MV-4-11 (cell line): ENCODE measurements at places on chromosomes 3 and 15.

DNA sequence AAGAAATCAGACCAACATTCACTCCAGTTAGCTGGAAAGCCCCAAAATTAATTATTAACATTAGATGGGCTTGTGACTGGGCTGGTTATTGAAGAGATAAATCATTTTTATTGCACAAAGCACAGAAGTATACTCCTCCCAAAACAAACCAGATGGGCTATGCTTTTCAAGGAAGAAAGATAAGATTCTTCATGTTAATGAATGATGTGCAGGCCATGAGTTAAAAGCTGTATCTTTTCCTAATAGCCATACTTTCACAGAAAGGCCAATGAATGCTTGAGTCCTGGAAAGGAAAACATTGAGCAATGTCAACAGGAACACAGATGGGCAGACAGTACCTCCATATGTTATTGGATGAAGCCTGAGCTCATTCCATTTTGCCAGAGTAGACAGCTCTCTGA is 55.4 kb downstream of the OCA2 start:
- DNase-seq = no peak

DNA sequence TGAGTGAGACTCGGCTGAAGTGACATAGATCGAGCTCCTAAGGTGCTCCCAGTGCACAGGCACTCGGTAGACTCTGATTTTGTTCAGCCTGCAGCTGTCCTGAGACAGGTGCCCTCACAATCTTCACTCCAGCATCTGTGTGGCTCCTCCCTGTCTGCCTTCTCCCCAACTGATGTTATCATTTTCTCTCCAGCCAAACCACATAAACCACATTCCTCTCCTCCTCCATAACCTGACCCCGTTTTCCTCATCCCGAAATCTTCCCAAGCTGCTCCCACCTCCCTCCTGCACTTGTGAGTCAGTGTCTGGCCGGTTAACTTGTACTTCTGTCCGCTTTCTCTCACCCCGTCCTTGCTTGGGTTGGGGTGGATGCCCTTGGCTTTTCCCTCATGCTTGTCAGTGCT is 93.3 kb upstream of the HACD2 start:
- DNase-seq = no peak

DNA sequence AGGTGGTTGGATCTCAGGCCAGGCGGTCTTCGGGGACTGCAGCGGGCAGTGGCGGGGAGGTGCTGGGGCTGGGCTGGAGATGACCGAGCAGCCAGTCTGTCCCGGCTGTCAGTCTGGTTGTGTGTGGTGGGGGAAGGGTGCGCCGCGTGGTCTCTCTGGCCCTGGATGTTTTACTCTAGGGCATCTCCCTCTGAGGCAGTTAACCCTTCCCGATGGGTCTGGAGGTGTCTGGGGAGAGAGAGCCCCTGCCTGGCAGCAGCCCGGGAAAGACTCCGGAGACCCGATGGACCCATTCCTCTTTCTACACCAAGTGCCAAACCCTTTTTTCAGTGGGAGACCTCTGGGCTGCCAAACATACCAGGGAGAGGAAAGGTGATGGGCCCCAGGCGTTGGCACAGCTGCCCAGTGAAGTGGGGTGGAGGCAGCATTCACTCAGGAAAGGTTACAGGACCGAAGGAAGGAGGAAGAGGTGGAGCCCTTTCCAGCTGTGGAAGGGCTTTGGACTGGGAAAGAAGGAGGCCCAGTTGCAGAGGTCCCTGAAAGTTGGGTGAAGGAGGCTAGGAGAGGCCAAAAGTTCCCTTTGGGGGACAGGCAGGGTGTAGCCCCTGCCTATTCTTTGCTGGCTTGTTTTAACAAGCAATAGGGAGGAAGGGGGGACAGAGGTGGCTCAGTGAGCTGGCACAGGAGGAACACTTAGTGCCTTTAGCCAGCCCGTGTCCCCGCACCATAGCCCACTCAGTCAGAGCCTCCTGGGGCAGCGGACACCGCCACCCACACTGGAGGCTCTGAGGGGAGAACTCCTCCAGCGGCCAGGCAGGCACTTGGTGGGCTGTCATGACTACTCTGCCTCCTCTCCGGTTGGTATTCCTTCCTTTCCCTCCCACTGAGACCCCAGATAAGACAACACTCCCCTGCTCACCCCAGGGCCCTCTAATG is 2.7 kb upstream of the BAHD1 start:
- DNase-seq = no peak

DNA sequence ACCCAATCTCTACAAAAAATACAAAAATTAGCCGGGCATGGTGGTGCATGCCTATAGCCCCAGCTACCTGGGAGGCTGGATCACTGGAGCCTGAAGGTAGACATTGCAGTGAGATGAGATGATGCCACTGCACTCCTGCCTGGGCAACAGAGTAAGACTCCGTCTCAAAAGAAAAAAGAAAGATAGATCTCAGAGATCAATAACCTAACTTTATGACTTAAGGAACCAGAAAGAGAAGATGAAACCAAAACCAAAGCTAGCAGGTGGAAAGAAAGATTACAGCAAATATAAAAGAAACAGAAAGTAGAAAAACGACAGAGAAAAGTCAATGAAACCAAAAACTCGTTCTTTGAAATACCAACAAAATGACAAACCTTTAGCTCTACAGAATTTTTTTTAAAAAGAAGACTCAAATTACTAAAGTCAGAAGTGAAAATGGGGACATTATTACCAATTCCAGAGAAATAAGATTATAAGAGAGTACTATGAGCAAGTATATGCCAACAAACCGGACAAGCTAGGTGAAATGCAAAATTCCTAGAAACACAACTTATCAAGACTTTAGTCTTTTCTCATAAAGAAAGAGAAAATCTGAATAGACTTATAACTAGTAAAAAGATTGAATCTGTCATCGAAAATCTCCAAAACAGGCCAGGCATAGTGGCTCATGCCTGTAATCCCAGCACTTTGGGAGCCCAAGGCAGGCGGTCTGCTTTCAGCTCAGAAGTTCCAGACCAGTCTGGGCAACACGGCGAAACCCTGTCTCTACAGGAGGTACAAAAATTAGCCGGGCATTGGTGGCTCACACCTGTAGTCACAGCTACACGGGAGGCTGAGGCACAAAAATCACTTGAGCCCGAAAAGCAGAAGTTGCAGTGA is 35.0 kb downstream of the ACAP2 start:
- DNase-seq = peak; percentile 10

GRCh38 chr3:190217081-190217480 is 96.4 kb upstream of the P3H2 start:
- peak; percentile 71 for DNase-seq

GRCh38 chr15:73700041-73700842 is 16.1 kb downstream of the CD276 start:
- DNase-seq = peak; percentile 70

DNA sequence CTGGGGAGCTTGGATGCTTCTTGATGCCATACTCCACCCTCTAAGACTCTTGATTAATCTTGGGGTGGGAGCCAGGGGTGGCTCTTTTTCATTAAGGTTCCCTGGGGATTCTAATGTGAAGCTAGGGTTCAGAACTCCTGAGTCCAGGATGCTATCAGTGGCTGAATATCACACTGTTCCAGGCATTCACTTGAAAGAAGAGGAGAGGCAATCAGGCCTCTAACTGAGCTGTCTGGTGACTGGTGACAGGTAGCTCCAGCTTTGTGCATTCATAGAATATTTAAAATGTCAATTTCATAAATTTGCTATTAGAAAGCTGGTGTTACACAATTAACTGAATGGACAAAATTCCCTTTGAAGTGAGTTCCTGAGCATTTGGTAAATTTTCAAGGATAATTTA is 139.0 kb downstream of the CHDH start:
- no peak for DNase-seq

- no peak for DNase-seq
These were observed 6.3 kb downstream of the THBS1 start for GRCh38 chr15:39587096-39587721.

GRCh38 chr15:70268698-70269251 is 171.1 kb upstream of the TLE3 start:
- no peak for DNase-seq

GRCh38 chr3:57967590-57967989 is 40.6 kb upstream of the FLNB start:
- no peak for DNase-seq

DNA sequence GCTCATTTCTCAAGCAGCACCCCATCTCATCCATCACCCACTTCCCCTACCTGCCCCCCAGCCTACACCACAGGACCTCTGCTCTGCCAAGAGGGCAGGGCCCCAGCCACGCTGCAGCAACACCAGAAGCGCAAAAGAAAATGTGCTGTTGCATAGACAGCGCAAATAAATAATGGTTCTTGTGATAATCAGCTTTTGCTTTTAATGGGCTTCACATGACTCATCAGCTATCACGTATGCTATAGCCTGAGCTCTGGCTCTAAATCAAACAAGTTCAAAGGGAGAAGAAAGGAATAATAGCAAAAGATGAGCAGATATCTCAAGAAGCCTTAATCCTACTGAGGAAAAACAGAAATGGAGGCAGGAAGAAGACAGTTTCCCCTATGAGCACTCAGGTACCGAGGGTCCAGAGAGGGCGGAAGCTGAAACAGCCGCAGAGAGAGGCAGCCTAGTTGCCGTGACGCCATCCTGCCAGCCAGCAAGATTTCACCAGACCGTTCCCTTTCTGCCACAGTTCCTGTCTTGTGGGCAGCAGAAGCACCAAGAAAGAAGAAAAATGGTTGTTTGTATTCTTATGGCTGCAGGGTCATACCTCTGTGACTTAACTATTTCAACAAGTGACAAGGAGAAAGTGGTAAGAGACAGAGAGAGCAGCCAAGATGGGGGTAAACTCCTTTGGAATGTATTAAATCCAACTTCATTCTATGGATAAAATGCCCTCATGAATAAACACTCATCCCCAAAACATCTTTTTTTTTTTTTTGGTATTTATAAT is 22.0 kb downstream of the RAB27A start:
- peak; percentile 79 for DNase-seq

GRCh38 chr3:185658504-185658912 is 72.4 kb downstream of the SENP2 start:
- DNase-seq = peak; percentile 41

DNA sequence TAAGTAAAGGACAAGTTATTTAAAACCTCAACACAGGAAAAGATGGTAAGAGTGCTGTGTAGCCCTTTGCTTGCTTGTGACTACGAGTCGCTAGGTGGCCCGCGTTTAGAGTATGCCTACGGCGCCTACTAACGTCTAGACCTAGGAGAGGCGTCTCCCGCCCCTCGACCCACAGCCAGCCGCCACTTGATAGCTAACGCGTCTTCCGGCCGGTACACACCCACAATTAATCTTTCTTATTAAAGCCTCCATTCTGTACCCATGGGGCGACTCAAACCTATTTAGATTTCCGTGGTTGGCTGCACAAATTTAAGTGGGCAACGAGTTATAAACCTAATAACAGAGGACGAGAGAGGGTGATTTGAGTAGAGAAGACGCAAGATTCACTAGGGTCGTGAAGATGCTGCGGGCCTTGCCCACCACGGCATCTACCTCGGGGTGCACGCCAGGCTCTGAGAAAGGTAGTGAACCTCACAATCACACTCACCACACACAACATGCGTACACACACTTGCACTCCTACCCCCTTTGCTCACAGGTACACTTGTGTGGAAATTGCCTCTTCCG is 12.0 kb downstream of the SOX2 start:
- DNase-seq = no peak

DNA sequence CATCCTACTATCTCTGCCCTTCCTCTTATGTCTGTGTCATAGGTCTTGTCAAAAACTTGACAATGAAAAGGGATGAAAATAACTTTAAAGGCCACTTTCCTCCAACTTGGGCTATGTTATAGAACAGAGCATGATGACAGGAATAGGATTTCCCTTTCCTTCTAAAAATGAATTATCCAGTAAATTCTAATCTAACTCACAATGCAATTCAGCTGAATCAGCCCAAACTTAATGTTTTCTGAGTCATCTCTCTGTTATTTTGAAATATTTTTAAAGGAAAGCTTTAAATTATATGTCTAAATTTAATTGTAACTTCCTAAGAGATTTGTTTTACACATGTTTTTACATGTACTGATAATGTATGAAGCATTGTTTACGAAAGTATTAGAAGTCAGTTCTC is 258.5 kb downstream of the BBX start:
- DNase-seq = no peak

GRCh38 chr3:136332302-136332701 is 82.2 kb downstream of the PCCB start:
- no peak for DNase-seq

- DNase-seq = no peak
These were observed 11.0 kb downstream of the POMGNT2 start for GRCh38 chr3:43094851-43095250.

- DNase-seq = no peak
These were observed 18.5 kb downstream of the GRIP2 start for GRCh38 chr3:14521611-14522010.

DNA sequence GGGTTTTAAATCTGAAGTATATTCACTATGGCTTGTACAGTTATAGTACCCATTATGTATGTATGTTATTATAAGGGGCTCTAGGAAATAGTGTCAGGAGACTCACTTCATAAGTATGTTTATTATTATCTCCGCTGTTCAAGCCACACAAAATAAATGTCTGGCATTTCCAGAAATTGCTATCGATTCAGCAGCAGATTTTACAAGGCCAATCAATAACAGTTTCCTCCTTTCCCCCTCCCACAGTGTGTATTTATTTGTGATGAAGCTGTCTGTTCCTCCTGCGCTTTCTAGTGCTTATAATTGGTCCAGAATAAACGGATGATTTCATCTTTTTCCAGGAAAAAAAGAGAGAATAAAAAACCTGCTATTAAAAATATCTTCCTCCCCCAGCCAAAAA is 134.2 kb upstream of the LPP start:
- no peak for DNase-seq

- DNase-seq = no peak
These were observed 50.4 kb upstream of the GRIP2 start for GRCh38 chr3:14590569-14590968.

DNA sequence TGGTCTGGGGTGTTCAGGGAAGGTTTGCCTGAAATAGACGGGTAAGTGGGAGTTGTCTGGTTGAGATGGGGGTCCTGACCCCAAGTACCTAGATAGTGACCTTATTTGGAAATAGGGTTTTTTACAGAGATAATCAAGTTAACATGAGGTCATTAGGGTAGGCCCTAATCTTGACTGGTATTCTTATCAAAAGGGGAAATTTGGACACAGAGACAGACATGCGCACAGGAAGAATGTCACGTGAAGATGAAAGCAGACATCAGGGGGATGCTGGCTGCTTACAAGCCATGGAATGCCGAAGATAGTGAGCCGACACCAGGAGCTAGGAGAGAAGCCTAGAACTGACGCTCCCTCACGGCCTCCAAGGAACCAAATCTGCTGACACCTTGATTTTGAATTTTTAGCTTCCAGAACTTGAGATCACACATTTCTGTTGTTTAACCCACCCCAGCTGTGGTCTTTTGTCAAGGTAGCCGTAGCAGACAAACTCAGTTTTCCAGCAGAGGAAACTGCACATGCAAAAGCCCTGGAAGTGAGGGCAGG is 17.1 kb downstream of the BHLHE40 start:
- no peak for DNase-seq

DNA sequence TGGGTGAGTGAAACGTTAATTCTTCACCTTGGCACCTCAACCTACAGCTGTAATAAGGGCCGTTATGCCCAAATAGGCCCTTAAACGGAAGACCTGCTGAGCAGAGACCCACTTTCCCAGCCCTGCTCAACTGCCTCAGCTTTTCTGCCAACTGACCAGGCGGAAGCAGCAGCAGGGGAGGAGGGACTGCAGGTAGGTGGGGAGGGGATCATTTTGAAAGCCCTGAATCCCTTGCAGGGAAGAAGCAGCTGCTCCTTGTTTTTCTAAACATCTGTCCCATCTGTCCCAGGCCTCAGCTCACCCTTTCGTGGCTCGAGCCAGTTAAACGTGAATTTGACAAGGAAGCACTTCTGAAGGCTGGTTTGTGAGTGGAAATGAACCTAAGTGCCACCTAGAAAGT is 978 bp upstream of the CMC1 start:
- DNase-seq = no peak

GRCh38 chr3:42066516-42067181 is 24.5 kb upstream of the TRAK1 start:
- DNase-seq = no peak
